Stomach (tissue), 19 donors: ENCODE measurements at places on chromosomes 2 and 18. TPM values are rescaled to one million over a fixed set of nuclear protein-coding genes. Genes with fewer than 3 reads are reported as not detected.
A peak's percentile ranks its signal among the peaks of the same experiment; 100 is the strongest.

DNA sequence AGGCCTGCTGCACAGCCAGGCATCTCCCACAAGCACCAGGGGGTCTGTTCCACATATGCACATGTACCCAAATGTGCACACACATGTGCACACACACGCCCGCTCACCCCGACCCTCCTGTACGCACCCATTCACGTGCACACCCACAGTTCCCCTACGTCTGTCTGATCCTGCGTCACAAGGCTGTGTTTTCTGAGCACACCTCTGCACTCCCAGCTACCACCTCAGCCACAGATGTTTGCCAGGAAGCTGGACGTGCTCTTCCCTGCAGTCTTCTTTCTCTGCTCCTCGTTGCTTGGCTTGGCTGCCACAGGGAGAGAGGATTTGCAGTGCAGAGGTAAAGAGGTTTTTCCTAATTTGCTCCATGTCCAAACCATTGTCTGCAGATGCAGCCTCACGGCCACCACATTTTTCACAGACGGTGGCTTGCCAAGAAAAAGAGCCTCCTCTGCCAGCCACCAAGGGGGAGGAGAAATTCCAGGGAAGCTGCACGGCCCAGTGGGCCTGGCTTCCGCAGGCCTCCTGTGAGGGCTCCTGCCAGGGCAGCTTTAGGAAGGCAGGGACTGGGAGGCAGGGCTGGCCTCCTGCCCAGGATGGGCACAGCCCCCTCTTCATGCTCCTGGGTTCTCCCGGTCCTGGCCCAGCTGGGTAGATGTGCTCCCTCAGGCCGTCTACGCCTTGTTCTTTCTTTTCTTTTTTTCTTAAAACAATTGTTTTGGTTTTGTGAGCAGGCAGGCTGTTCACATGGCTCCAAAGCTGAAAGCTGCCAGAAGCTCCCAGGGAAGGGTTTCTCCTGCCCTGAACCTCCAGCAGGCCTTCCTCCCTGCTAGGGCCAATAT is 29.3 kb upstream of the HS6ST1 start:
- DNase-seq, result peak; percentile 50

GRCh38 chr18:11561293-11561692 is 48.1 kb upstream of the SLC35G4 start:
- no peak for DNase-seq

- DNase-seq, result no peak
These were observed 70.0 kb downstream of the INHBB start for GRCh38 chr2:120415728-120416509.

DNA sequence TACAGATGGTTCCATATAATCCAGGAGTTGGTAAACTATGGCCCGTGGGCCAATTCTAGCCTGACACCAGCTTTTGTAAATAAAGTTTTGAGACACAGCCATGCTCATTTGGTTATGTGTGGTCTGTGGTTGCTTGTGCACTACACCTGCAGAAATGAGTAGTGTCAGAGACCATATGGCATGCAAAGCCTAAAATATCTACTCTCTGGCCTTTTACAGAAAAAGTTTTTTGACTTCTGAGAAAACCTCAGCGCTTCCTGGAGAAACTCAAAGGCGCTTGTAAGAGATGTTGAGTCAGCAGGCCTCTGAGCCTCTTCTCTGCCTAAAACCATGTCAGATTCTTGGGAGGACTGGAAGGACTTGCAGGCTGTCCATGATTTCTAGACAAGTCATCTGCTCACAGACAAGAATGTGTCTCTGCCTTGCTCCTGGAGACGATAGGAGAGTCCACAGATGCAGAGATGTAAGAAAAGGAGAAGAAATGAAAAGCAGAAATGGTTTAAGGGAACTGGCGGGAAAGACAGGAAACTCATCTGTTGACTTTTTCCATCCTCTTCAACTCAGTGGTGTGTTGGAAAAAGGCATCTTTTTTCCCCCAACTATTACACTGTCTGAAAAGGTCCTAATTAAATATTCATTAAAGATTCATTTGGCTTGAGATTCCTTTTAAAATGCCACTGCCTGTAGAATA is 5.2 kb downstream of the TTC39C start:
- peak; percentile 39 for DNase-seq

DNA sequence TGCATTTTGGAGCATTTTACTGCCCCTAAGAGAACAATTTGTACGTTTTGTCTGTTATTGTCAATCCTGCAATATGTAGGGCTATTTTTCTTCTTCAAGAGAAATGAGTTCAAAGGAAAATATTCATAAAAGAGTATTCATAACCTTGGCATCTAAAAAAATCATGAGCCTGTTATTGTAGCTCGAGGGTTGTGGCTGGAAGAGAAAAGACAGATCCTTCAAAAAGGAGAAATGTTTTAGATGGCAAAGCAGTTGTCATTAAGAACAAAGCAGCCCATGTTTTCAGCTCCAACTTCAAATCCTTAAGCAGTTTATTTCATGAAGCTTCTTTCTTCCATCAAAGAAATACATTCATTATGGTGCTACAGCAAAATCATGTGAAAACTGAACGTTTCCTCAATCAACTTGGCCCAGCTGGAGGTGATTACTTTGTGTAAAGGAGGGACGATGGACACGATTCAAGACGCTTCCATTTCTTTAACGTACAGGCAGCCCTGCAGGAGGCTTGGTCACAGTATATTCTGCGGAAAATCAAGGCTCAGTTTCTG is 31.4 kb downstream of the QPCT start:
- no peak for DNase-seq

DNA sequence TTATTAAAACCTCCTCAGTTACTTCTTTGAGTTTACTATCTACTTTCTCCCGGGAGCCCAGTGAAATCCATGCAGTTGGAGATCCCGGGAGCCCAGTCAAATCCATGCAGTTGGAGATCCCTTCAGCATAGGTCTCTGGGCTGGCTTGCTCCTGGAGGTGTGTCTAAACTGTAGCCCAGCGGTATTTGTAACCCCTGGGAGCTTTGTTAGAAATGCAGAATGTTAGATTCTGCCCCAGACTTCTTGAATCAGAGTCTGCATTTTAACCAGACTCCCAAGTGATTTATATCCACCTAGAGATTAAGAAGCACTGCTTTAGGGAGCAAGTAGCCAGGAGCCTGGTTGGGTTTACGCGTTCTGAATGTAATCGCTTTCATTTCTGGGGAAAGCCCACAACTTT is 54.5 kb downstream of the ARHGAP28 start:
- no peak for DNase-seq

GRCh38 chr2:233044974-233045605 is 12.6 kb downstream of the NEU2 start:
- DNase-seq, result no peak

DNA sequence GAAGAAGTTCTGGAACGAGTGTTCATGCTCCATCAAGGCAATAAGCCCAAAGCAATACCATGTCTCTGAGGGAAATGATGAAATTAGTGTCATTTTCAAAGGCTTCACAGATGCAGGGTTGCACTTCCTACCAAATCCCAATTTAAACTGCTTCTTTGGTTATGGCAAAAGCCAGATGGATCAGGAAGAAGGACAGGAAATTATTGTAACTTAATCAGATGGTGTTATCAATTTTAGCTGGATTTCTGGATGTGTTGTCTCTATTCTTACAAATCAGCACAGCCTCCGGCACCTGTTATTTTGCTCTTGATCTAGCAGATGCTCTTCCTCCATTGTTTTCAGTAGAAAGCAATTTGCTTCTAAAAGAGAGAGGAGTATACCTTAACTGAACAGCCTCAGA is 693.4 kb downstream of the SOCS6 start:
- no peak for DNase-seq

DNA sequence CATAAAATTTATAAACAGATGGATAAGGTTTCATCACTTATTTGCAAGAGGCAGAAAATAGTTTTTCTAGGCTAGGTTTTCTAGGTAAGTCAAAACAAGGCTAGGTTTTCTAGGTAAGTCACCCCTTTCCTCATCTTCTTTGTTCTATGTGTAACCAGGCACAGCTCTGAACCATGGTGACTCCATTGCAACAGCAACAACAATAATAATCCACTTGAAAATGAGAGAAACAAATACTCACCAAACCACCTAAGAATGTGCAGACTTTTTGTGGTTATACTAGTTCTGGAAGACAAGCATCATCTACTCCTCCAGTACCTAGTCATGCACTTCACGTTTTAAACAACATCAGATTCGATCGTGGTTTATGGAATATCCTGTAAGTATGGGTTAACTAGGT is 237.4 kb upstream of the ACVR2A start:
- DNase-seq, result no peak

DNA sequence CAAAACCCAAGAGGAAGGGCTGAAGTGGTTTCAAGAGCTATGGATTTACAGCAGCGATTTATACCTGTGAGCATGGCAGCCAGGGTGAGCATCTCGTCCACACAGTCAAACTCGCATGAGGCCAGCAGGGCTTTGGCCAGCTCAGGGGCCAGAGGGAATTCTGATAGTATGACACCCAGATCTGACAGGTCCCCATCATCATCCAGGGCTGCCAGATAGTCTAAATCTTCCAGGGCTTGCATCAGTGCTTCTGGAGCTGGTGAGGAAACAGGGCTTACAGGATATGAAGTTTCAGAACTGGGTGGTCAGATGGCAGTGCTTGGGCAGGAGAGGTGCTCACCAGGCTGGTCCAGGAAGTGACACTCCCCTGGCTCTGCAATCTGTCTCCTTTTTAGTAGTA is 3.5 kb downstream of the DQX1 start:
- no peak for DNase-seq

GRCh38 chr2:134401789-134402188 is 147.9 kb downstream of the MGAT5 start:
- no peak for DNase-seq

DNA sequence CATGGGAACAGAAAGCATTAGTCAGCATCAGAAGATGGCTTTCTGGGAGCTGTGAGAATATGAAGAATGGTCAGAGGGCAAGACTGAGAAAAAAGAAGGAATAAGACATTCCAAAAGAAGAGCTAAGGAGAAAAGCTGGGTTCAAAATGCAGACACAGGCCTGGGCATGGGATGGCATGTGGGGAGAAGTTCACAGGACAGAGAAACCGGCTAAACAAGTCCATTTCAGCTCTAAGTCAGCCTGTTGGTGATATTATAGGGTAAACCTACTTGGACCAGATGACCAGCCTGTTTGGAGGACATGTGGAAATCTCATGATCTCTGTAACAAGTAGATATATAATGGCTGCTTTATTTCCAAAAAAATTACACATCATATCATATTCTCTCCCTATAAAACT is 91.7 kb upstream of the MEIS1 start:
- no peak for DNase-seq

GRCh38 chr2:236176417-236176816 is 8.2 kb upstream of the GBX2 start:
- no peak for DNase-seq

GRCh38 chr2:209523867-209524266 is 100.0 kb downstream of the MAP2 start:
- DNase-seq, result no peak

DNA sequence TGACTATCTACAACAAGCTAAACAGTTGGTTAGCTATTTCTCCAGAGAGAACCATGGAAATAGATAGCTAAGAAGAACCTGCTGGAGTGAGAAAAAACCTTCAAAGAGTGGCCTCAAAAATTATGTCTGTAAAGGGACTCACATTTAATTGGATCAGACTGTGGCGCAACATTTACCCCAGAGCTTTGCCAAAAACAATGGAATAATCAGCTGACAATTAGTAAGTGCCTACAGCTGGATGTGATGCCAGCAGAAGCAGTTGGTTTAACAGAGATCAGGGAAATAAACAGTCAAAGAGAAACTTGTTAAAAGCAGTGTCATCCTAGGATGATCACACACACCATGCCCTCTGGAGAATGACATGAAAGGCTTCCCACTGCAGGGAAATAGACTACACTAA is 310.7 kb downstream of the CLIP4 start:
- DNase-seq, result no peak

SERPINB4 gene
- polyA plus RNA-seq, result 0.46 TPM

SERPINB11 gene
- polyA plus RNA-seq, result not detected

SCN7A gene
- polyA plus RNA-seq, result 0.19 TPM

MARCHF7 gene
- 17.9 TPM for polyA plus RNA-seq

KCNF1 gene
- 0.92 TPM for polyA plus RNA-seq
